Spinal cord (tissue), 10 donors: ENCODE measurements at places on chromosomes 3 and 15. TPM values are rescaled to one million over a fixed set of nuclear protein-coding genes. Genes with fewer than 3 reads are reported as not detected.

The LMLN gene
- polyA plus RNA-seq = 8.5 TPM

The ARF4 gene
- 199 TPM for polyA plus RNA-seq

The LOXL1 gene
- polyA plus RNA-seq = 20.5 TPM

The SLC24A5 gene
- polyA plus RNA-seq = 1.9 TPM

The KNG1 gene
- 0.45 TPM for polyA plus RNA-seq

The TMEM158 gene
- polyA plus RNA-seq = 19.2 TPM
